ENCODE measurements at places on chromosomes 7 and 10.

- DNase-seq = no peak
Measured at GRCh38 chr7:33757563-33758165, 147.7 kb upstream of the BMPER start.

GRCh38 chr10:71301371-71301916, 17.6 kb upstream of the SLC29A3 start:
- no peak for DNase-seq

DNA sequence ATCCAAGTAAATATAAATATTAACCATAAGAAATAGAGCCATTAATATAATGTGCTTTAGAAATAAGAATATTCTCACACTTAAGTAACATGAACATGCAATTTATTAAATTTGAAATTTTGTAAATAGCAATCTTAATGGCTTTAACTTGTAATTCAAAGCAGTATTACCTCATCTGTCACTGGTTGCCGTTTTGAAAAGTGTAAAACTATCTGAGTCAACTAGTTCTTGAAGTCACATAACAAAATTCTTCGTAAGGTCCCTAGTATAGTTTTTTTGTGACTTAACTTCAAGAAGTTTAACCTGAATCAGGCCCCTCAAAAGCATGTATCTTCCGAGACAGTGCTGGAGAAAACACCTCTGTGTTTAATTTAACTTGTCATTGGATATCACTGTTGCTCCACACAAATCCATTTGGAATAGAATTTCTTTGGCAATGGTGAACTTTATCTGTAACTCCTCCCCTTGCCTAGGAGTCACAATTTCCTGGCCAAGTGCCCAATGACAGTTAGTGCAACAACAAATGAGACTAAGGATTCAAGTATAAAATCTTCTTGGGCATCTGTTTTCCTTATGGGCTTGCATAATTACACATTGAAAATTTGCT, 47.1 kb downstream of the NT5C2 start:
- DNase-seq = no peak

DNA sequence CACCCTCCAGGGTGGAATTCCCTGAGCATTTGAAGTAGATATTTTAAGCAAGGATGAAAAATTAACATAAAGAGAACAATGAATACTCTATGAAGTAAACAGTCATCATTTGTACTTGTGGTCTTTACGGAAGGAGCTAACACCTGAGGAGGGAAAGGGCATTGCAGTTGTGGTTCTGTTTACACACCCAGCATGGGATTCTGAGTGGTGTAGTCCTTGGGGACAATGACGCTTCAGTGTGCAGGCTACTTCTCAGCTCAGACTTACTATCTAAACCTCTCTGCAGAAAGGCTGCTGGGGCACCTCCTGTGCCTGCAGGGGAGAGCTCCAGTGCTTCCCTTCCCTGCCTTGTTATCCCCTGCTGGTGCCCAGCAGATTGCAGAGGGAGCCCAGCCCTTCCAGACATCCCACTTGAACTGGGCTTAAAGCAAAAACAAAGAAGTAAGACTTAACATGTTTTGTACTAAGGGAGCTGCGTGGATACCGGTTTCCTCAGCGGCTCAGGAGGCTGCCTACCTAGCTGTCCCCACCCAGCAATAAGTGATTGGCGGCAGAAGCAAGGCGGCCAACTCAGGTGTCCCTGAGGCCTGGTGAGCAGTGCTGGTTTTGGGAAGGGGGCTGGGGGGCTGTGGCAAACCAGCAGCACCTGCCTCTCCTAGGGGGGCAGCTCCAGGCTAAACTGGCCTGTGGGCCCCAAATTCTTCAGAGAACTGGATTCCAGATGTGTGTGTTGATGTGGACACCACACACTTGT, 89.1 kb downstream of the CELF2 start:
- DNase-seq = no peak

DNA sequence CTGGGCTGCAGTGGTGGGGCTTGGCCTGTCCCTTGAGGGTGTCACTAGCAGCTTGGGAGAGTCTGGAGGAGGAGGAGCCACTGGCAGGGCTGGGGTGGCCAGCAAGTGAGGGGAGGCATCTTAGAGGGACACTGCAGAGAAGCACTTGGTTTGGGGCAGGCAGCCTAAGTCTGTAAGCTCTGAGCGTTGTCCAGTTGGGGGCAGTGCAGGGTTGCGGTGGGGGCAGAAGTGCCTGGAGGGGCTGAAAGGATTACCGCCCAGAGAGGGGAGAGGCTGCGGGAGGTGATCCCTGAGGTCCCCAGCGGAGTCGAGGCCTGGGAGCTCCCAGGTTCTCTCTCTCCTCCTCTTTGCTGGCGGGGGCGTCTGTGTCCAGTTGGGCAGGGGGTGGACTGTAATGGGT, 7.4 kb downstream of the ADCYAP1R1 start:
- no peak for DNase-seq

GRCh38 chr10:95319239-95319638, 28.4 kb upstream of the PDLIM1 start:
- DNase-seq = no peak

GRCh38 chr7:20220293-20220761, 3.1 kb upstream of the MACC1 start:
- no peak for DNase-seq

- DNase-seq = no peak
Measured at GRCh38 chr10:35852721-35853120, 210.6 kb upstream of the FZD8 start.

GRCh38 chr7:133115596-133115995, 33.7 kb upstream of the CHCHD3 start:
- no peak for DNase-seq

GRCh38 chr7:11609096-11609670, 222.8 kb downstream of the THSD7A start:
- DNase-seq = no peak

GRCh38 chr7:81929386-81929785, 159.5 kb upstream of the HGF start:
- no peak for DNase-seq

DNA sequence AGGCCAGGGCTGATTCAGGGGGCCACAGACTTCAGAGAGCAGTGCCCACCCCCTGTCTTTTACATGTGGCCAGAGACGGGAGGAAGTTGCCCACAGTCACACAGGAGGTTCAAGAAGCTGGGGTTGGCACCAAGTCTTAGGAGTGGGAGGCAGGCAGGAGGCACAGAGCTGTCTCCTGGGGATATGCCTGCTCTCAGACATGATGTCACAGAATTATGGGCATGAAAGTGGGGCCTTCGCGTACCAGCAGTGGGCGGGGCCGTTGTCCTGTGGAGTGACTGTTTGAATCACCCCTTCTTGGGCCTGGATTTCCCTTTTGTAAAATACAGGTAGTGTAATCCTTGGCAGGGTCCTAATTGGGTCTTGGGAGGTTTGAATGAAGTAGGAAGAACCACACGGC, 81.2 kb upstream of the PPIF start:
- peak; percentile 58 for DNase-seq

DNA sequence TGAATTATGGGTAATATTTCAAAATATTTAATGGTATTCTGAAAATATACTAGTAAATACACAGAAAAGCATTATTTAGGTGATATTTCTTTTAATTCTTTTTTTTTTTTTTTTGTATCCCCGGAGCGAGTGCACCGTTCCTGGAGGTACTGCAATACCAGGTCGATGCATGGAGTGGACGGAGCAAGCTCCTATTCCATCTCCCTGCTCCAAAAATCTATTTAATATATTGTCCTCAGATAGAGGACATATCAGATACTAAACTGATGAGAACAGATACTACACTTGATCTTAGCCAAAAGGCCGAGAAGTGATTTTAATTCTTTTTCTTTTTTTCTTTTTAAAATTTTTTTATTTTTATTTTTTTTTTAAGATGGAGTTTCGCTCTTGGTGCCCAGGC, 10.8 kb downstream of the BTRC start:
- DNase-seq = no peak

GRCh38 chr10:62252051-62252450, 16.6 kb downstream of the RTKN2 start:
- DNase-seq = no peak

- DNase-seq = no peak
Measured at GRCh38 chr10:85946713-85947326, 419.8 kb downstream of the GRID1 start.

GRCh38 chr10:94403380-94404213, 1.3 kb downstream of the TBC1D12 start:
- peak; percentile 41 for DNase-seq

DNA sequence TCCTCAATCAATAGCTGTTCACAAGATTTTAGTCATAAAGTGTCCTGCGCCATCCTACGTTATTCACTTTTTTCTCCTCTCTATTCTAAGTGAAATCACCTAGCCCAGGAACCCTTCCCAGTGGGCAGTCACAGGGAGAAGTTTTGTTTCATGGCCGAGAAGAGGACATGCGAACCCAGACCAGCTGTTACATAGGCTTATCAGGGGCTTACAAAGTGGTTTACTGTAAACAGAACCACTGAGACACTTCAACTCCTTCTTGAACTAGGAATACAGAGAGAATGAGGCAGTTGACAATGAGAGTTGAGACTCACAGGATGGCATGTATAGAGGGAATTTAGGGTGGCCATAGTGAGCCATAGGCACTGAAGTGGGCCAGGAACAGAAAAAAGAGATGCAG, 246.9 kb upstream of the GLI3 start:
- no peak for DNase-seq

DNA sequence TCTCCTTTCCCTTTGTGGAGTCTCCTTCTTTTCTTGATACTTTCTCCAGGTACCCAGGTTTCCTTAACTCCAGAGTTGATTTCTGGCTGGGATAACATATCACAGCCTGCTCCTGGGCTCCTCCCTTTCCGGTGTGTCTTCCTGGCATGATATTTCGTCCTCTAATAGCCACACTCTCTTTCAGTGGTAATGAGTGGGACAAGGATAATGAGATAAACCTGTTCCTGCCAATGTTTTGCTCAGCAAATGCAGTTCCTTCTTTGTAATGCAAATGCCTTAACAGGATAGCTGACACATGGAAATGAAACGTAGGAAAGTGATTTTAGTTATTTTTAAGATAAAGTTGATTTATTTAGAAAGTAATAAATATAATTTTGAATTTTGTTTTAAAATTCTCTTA, 168.6 kb downstream of the NRP1 start:
- DNase-seq = no peak

- no peak for DNase-seq
Measured at GRCh38 chr10:63605197-63605967, 84.2 kb downstream of the REEP3 start.

GRCh38 chr10:5297466-5297865, 67.3 kb upstream of the UCN3 start:
- DNase-seq = peak; percentile 47

GRCh38 chr10:113261161-113261560, 291.7 kb upstream of the HABP2 start:
- DNase-seq = no peak

DNA sequence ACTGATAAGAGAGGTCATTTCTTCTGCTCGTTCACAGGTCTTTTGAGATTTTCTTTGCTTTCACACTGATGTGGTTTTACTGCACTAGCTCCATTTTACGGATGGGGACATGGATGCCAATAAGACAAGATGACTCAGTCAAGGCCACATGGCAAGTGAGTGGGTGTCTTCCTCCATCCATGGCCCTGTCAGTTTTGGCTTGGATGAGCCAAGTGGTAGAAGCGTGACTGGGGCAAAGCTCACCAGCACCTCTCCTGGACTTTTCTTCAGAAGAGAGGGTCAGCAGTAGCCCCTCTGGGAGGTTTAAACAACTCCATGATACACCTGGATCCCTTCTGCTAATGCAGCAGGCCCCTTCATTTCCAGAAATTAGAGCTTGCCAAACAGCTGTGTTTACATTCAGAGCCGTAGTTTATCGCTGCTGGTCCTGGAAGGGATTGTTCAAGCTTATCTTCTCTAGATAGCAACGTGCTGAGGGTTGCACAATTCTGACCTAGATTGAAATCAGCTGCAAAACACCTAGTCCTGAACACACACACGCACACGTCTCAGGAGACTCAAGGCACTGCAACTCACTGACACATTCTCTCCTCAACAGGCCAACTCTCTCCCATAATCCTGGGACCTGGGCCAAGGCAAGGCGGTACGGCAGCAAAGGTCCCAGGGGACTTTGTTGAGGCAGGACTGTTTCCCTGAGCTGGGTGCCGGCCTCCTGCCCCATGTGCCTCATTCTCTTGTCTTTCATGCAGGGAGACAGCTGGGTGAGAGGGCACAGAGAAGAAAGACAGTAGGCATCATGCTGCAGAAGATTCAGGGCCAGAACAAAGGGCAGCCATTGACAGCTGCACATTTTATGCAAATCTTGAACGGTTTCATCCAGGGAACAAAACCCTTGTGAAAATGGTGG, 14.2 kb upstream of the PDCD4 start:
- peak; percentile 57 for DNase-seq

- DNase-seq = no peak
Measured at GRCh38 chr10:17835688-17836087, 26.5 kb downstream of the MRC1 start.

DNA sequence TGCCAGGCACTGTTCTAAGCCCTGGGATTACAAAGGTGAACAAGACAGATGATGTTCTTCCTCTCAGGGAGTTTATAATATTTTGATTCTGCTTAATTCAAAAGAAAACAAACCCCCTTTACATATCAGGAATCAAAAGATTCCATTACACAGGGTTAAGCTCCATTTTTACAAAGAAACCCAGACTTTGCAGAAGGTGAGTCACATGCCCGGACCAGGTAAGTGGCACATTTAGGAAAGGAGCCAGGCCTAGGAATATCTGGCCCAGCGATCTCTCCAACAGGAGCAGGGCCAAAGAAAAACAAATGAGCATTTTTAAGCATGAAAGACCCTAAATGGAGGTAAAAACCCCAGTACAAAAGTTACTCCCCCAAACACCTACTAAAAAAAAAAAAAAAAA, 1.1 kb downstream of the STN1 start:
- DNase-seq = no peak

DNA sequence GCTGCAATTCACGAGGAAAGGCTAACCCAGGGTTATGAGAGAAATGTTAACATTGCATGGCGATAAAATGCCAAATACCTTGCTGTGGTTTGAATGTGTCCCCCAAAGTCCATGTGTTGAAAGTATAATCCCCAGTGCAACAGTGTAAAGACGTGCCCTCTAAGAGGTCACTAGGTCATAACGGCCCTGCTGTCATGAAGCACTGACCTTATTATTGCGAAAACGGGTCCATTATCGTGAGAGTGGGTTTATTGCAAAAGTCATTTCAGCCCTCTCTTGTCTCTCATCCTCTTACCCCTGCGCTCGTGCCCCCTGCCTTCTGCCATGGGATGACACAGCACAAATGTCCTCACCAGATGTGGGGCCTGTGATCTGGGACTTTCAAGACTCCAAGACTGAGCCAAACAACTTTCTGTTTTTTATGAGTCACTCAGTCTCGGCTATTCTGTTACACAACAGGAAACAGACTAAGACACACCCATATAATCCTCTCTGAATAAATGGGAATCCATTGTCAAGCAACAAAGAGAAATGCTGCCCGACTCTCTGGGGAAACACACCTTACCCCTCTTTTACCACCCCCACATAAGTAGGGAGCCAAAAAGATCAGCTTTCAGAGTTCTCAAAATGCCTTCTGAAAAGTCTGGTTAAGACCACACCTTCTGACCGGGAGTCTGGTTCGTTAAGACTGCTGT, 73.1 kb upstream of the UCN3 start:
- DNase-seq = peak; percentile 63

- no peak for DNase-seq
Measured at GRCh38 chr7:18555120-18555519, 59.6 kb downstream of the HDAC9 start.
